ENCODE measurements at places on chromosomes 12 and 14. TPM values are rescaled to one million over a fixed set of nuclear protein-coding genes. Genes with fewer than 3 reads are reported as not detected.

Gene RNASE3
- polyA plus RNA-seq, result 0.79 TPM

Gene POU6F1
- polyA plus RNA-seq, result 9.4 TPM

Gene GPR84
- 76.1 TPM for polyA plus RNA-seq

Gene OTX2
- polyA plus RNA-seq, result not detected

Gene LRRC23
- polyA plus RNA-seq, result 29.6 TPM

Gene TPPP2
- polyA plus RNA-seq, result not detected

Gene ZDHHC22
- 0.02 TPM for polyA plus RNA-seq

Gene TAC3
- not detected for polyA plus RNA-seq

GRCh38 chr14:74695406-74695805, 17.5 kb downstream of the AREL1 start:
- DNase-seq, result no peak
- H3K27me3 ChIP-seq, result no peaks in the 10 kb centered on the region
- H3K4me1 ChIP-seq, result peaks cover 8% of the 10 kb centered on the region
- no peak overlapping the region for H3K4me3 ChIP-seq
- no peak overlapping the region for H3K27ac ChIP-seq

DNA sequence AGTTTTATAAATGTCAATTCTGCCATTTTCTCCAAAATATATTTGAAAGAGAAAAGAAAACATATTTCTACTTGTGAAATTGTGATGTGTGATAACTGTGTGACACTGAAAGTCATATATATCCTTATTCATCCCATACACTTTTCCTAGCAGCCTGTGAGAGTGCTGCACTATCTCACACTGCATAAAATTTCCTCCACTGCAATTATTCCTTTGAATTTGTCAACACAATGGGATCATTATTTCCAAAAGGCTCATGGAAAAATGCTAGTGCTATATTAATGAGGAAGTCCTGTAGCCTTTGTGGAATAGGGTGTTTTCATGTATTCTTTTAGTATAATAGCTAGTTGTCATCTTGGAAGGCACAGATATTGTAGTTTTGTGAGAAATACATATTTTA, 504.1 kb downstream of the RPL10L start:
- DNase-seq, result no peak
- no peaks in the 10 kb centered on the region for H3K27me3 ChIP-seq
- H3K4me1 ChIP-seq, result no peaks in the 10 kb centered on the region
- H3K4me3 ChIP-seq, result no peak overlapping the region
- H3K36me3 ChIP-seq, result no peaks in the 10 kb centered on the region
- no peak overlapping the region for H3K27ac ChIP-seq

- no peak overlapping the region for H3K4me3 ChIP-seq
- no peak for DNase-seq
- H3K36me3 ChIP-seq, result no peaks in the 10 kb centered on the region
- no peaks in the 10 kb centered on the region for H3K4me1 ChIP-seq
These were observed 70.3 kb downstream of the SLC15A4 start for GRCh38 chr12:128753438-128753837.

DNA sequence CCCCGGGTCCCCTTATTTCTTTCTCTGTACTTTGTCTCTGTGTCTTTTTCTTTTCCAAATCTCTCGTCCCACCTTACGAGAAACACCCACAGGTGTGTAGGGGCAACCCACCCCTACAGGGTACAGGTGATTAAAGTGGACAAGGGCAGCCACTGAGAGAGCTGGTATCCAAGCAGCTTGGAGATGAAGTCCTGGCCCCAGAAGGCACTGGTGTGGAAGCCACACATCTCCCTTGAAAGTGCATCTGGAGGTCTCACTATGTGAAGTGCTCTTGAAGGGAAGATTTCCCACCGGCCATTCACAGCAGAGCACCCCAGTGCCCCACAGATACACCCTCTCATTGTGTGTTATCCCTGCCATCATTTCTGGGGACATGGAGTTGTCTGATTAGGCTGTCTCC, 6.3 kb upstream of the BICD1 start:
- H3K36me3 ChIP-seq, result no peaks in the 10 kb centered on the region
- no peaks in the 10 kb centered on the region for H3K27me3 ChIP-seq
- no peak overlapping the region for H3K27ac ChIP-seq
- no peak for DNase-seq
- H3K4me3 ChIP-seq, result no peak overlapping the region

DNA sequence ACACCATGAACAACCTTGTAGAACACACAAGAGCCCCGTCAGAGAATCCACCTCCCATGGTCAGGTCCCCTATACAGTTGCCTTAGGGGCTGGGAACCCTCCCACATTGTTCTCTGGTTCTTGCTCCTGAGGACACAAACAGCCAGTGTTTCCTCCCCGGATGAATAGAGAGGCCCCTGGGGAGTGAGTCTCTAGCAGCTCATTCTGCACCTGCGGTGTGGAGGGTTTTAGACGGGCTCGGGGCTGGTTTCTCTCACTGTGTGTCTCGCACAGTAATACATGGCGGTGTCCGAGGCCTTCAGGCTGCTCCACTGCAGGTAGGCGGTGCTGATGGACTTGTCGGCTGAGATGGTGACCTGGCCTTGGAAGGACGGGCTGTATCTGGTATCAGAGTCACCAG, 1052.1 kb downstream of the TMEM121 start:
- no peaks in the 10 kb centered on the region for H3K4me1 ChIP-seq
- H3K27me3 ChIP-seq, result no peaks in the 10 kb centered on the region
- no peak for DNase-seq
- H3K27ac ChIP-seq, result no peak overlapping the region
- no peaks in the 10 kb centered on the region for H3K36me3 ChIP-seq

DNA sequence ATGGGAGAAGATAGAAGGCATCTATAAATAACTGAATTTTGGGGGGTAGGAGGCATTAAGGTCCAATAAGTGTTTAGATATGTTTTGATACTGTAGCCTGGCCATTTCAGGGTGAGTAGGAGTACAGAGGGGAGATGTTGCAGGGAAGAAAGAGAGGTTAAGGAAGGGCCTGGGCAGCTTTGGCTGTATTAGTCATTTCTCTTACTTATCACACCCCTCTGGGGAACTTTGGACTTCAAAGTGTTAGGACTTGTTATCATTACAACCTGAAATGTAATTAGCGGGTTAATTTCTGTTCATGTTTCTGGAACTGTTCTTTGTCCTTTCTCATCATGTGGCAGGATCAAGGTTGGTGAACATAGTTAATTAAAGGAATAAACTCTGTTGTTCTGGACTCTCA, 40.3 kb downstream of the SUSD6 start:
- peaks cover 15% of the 10 kb centered on the region for H3K4me1 ChIP-seq
- no peaks in the 10 kb centered on the region for H3K36me3 ChIP-seq
- no peak overlapping the region for H3K4me3 ChIP-seq
- DNase-seq, result no peak
- peak overlapping the region; percentile 39 for H3K27ac ChIP-seq

- H3K4me1 ChIP-seq, result peaks cover 4% of the 10 kb centered on the region
- H3K4me3 ChIP-seq, result no peak overlapping the region
- H3K27me3 ChIP-seq, result no peaks in the 10 kb centered on the region
- no peak overlapping the region for H3K27ac ChIP-seq
- H3K36me3 ChIP-seq, result no peaks in the 10 kb centered on the region
These were observed 70.2 kb upstream of the NCOR2 start for GRCh38 chr12:124637581-124637981.

- peaks cover 3% of the 10 kb centered on the region for H3K4me1 ChIP-seq
- H3K27me3 ChIP-seq, result no peaks in the 10 kb centered on the region
- no peak overlapping the region for H3K27ac ChIP-seq
- DNase-seq, result no peak
These were observed 100.5 kb downstream of the MED13L start for GRCh38 chr12:116177017-116177416.

GRCh38 chr12:12505544-12506495, 56.8 kb downstream of the DUSP16 start:
- DNase-seq, result no peak
- no peaks in the 10 kb centered on the region for H3K27me3 ChIP-seq
- H3K36me3 ChIP-seq, result no peaks in the 10 kb centered on the region
- H3K4me3 ChIP-seq, result no peak overlapping the region
- peaks cover 14% of the 10 kb centered on the region for H3K4me1 ChIP-seq
- peak overlapping the region; percentile 39 for H3K27ac ChIP-seq

- no peaks in the 10 kb centered on the region for H3K36me3 ChIP-seq
- H3K4me1 ChIP-seq, result peaks cover 18% of the 10 kb centered on the region
- peak overlapping the region; percentile 43 for H3K27ac ChIP-seq
- H3K4me3 ChIP-seq, result no peak overlapping the region
These were observed 7.7 kb upstream of the PPP1R13B start for GRCh38 chr14:103854822-103855733.

DNA sequence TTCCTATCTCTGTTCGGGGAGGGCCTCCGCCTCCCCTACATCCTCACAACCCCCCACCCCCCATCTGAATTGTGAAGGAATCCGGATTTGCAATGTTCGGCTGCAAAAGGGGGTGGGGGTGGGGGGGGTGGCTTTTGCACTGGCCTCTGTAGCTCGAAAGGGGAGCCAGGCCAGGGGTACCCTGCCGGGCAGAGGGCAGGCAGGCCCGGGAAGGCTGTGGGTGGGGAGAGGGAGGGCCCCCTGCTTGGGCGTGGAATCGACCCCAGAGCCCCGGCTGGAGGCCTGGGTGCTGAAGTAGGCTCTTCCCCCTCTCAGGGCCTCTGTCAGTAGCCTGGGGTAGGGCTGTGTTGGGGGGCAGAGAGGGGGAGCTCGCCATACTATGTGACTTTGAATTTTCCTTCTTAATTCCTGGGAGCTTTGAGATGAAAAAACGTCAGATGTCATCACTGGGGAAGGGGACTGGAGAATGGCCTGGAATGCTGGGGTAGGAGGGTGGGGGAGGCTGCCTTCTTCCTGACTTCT, 1.1 kb downstream of the LRP1 start:
- no peak for DNase-seq
- H3K27me3 ChIP-seq, result no peaks in the 10 kb centered on the region
- H3K36me3 ChIP-seq, result peaks cover 10% of the 10 kb centered on the region
- peak overlapping the region; percentile 24 for H3K27ac ChIP-seq
- H3K4me3 ChIP-seq, result peak overlapping the region; percentile 54
- peaks cover 15% of the 10 kb centered on the region for H3K4me1 ChIP-seq

GRCh38 chr14:23245282-23245681, 7.5 kb downstream of the RNF212B start:
- no peak overlapping the region for H3K4me3 ChIP-seq
- DNase-seq, result no peak
- no peaks in the 10 kb centered on the region for H3K4me1 ChIP-seq
- no peak overlapping the region for H3K27ac ChIP-seq

- no peak overlapping the region for H3K27ac ChIP-seq
- H3K4me3 ChIP-seq, result no peak overlapping the region
- peak; percentile 34 for DNase-seq
- no peaks in the 10 kb centered on the region for H3K27me3 ChIP-seq
These were observed 201.5 kb upstream of the MYL2 start for GRCh38 chr12:111121840-111122239.

DNA sequence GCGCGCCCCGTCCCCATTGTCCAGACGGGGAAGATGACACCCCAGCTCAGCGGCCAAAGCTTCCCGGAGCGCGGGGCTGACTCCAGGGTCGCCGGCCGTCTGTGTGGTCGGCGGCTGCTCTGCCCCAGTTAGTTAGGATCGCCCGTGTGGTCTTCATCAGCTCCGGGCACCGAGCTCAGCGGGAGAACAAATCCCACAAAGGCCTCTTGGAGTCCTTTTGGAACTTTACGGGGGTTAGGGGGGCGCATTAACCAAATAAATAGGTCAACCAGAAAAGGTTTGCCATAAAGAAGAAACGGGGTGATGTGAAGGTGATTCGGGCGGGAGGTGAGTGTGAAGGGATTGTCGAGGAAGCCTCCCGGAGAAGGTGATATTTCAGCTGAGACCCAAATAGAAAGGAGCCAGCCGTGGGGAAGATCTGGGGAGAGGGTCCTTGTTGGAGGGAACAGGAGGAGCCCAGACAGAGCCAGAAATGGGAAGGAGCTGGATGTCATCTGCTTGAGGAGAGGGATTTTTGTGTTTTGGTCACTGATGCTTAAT, 697 bp downstream of the ATP6V0A2 start:
- H3K36me3 ChIP-seq, result no peaks in the 10 kb centered on the region
- DNase-seq, result no peak
- peaks cover 10% of the 10 kb centered on the region for H3K4me1 ChIP-seq
- peak overlapping the region; percentile 98 for H3K4me3 ChIP-seq
- H3K27me3 ChIP-seq, result no peaks in the 10 kb centered on the region
- no peak overlapping the region for H3K27ac ChIP-seq

DNA sequence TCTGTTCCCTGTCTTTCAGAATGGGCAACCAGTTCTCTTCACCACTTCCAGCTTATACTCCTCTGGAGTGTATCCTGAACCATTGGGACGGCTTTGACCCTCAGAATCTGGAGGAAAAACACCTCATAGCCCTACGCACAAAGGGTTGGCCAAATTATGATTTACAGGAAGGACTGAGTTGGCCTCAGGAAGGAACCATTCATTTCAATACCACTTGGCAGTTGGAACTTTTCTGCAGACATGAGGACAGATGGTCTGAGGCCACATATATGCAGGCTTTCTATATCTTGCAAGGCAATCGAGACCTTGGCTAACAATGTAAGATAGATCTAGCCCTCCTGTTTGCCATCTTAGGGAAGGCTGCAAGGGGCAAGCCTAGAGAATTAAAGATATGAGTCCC, 24.0 kb downstream of the CLECL1 start:
- no peak overlapping the region for H3K4me3 ChIP-seq
- no peak overlapping the region for H3K27ac ChIP-seq
- no peaks in the 10 kb centered on the region for H3K27me3 ChIP-seq
- no peak for DNase-seq
- H3K36me3 ChIP-seq, result no peaks in the 10 kb centered on the region

DNA sequence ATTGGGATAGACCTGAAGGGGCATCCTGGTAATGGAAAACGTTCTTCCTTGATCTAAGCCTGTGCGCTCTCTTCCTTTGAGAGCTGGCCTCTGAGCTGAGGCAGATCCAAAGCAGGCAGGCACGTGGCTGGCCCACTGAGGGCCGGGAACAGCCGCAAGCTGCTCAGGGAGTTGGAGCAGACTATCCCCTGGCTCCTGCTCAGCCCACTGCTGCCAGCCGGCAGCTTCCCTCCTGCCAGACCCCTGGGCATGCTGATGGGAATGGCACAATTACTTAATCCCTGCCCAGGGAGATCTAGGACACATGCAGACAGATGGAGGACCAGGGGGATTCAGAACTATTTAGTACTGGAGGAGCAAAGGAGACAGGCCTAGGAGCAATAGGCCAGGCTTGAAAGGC, 14.4 kb downstream of the NEUROD4 start:
- H3K4me1 ChIP-seq, result no peaks in the 10 kb centered on the region
- H3K36me3 ChIP-seq, result no peaks in the 10 kb centered on the region
- no peak for DNase-seq
- H3K27me3 ChIP-seq, result no peaks in the 10 kb centered on the region

- H3K4me3 ChIP-seq, result no peak overlapping the region
- peaks cover 10% of the 10 kb centered on the region for H3K36me3 ChIP-seq
- no peak for DNase-seq
- no peak overlapping the region for H3K27ac ChIP-seq
- no peaks in the 10 kb centered on the region for H3K27me3 ChIP-seq
- H3K4me1 ChIP-seq, result peaks cover 3% of the 10 kb centered on the region
These were observed 49.3 kb downstream of the PTPN11 start for GRCh38 chr12:112468046-112468445.

All from lung (tissue), 17 donors.